ENCODE measurements at places on chromosomes 6 and 20. TPM values are rescaled to one million over a fixed set of nuclear protein-coding genes. Genes with fewer than 3 reads are reported as not detected.

SIRT5 gene
- 15.9 TPM for total RNA-seq

SRSF12 gene
- not detected for total RNA-seq

TFAP2D gene
- not detected for total RNA-seq

HNF4A gene
- total RNA-seq: not detected

ENPP4 gene
- 9.0 TPM for total RNA-seq

CALHM4 gene
- not detected for total RNA-seq

BTN1A1 gene
- total RNA-seq: 0.11 TPM

FAM184A gene
- 3.0 TPM for total RNA-seq

FAM83B gene
- not detected for total RNA-seq

SLC12A5 gene
- total RNA-seq: 1.6 TPM

SIRPD gene
- total RNA-seq: 0.30 TPM

ADGRB3 gene
- not detected for total RNA-seq

PTPRT gene
- not detected for total RNA-seq

THEMIS gene
- 152 TPM for total RNA-seq

EYS gene
- total RNA-seq: not detected

NNAT gene
- total RNA-seq: not detected

PRSS35 gene
- 0.31 TPM for total RNA-seq

DNMT3B gene
- total RNA-seq: 6.6 TPM

ZNF334 gene
- 2.1 TPM for total RNA-seq

SLC22A1 gene
- 1.8 TPM for total RNA-seq

ADGRF1 gene
- not detected for total RNA-seq

PKIB gene
- 0.78 TPM for total RNA-seq

TUBB2A gene
- total RNA-seq: 1.9 TPM

DST gene
- 0.54 TPM for total RNA-seq

APOM gene
- total RNA-seq: 4.6 TPM

SOX18 gene
- 0.30 TPM for total RNA-seq

BTNL2 gene
- total RNA-seq: not detected

PROKR2 gene
- total RNA-seq: not detected

TRIM10 gene
- total RNA-seq: not detected

TFAP2C gene
- total RNA-seq: not detected

HRH3 gene
- not detected for total RNA-seq

Data from activated naive CD8-positive, alpha-beta T cell treated with anti-CD3 and anti-CD28 coated beads, Interleukin-2, amount 10 ng/mL, durations not matched to agents 7 days and 5 days (primary cell).